Natural killer cell (primary cell): ENCODE measurements at places on chromosomes 2 and 18. TPM values are rescaled to one million over a fixed set of nuclear protein-coding genes. Genes with fewer than 3 reads are reported as not detected.

DNA sequence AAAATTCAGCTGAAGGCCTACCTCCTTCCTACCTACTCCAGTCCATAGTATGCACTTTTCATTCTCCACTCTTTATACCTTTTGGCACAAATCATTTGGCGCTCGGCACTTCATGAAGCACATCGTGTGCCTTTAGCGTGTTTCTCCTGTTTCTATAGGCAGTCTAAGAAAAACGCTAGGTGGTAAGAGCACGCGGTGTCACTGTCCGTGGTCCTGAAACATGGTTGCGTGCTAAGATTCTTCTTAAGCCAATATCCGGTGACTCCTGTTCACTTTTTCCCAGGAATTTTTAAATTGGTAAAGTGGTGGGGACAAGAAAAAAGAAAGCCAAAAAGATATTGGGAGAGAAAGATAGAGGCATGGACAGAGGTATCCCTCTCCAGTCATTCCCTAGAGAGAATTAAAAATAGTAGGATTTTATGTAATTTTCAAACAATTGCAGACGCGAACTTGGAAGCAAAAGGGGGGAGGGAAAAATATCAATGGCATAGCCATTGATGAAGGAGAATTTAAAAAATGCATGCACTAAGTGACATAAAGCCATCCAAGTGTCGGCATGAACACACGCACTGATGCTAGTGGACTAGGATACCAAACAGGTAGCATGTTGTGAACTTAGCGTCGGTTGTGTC is 1.4 kb upstream of the CTNNA2 start:
- H3K4me1 ChIP-seq: no peaks in the 10 kb centered on the region
- H3K4me3 ChIP-seq: no peak overlapping the region
- H3K27me3 ChIP-seq: peaks cover 6% of the 10 kb centered on the region
- no peak for DNase-seq

The SLC23A3 gene
- 0.89 TPM for total RNA-seq

- H3K36me3 ChIP-seq: no peaks in the 10 kb centered on the region
- no peaks in the 10 kb centered on the region for H3K4me1 ChIP-seq
- no peak overlapping the region for H3K4me3 ChIP-seq
- H3K27ac ChIP-seq: no peak overlapping the region
Observed at GRCh38 chr2:71060871-71061270, 7.6 kb upstream of the NAGK start.

The PSMA8 gene
- not detected for total RNA-seq

- DNase-seq: no peak
- no peak overlapping the region for H3K4me3 ChIP-seq
- no peaks in the 10 kb centered on the region for H3K36me3 ChIP-seq
- H3K27ac ChIP-seq: no peak overlapping the region
- H3K4me1 ChIP-seq: no peaks in the 10 kb centered on the region
Observed at GRCh38 chr2:132383956-132384355, 32.6 kb upstream of the GPR39 start.

GRCh38 chr2:49298230-49298629 is 143.9 kb upstream of the FSHR start:
- no peak for DNase-seq
- no peaks in the 10 kb centered on the region for H3K27me3 ChIP-seq
- no peaks in the 10 kb centered on the region for H3K4me1 ChIP-seq
- no peak overlapping the region for H3K4me3 ChIP-seq

DNA sequence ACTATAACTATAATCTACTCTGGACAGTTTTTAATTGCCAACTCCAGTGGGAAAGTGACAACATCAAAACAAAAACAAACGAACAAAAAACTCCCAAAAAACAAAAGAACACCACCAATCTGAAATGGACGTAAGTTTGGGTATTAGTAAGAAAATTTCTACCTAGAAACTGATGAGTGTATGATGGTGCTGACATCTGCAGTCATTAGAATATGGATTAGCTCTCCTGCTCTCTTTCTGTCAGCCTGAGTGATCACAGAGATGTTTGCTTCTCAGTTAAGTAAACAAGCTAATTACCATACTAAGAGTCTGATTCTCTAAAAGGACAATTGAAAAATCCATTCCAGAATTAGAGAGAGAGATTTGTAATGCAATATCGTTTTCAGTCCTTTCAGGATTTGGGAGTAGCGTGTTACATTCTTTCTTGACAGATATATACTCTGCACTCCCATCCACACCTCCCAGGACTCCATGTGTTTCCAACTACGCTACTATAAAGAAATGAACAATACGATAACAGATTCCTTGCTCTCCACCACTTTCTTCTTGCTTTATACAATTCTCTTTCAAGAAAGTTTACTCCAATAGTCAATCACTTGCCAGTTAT is 1347.4 kb upstream of the PIK3C3 start:
- H3K4me3 ChIP-seq: no peak overlapping the region
- H3K4me1 ChIP-seq: no peaks in the 10 kb centered on the region
- DNase-seq: no peak
- H3K27me3 ChIP-seq: no peaks in the 10 kb centered on the region

DNA sequence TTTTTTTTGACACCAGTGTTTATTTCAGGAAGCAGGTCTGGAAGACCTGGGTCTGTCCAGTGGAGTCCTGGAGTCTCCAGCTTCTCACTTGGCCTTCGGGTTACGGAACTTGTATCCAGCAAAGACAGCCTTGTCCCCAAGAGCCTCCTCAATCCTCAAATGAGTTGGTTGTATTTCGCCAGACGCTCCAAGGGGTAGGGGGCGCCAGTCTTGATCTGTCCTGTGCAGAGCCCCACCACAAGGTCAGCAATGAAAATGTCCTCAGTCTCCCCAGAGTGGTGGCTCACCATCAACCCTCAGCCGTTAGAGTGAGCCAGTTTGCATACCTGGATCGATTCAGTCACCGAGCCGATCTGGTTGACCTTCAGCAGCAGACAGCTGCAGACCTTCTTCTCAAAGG is 21.9 kb downstream of the ASXL2 start:
- no peak overlapping the region for H3K27ac ChIP-seq
- DNase-seq: no peak
- H3K4me1 ChIP-seq: peaks cover 4% of the 10 kb centered on the region
- H3K4me3 ChIP-seq: no peak overlapping the region
- H3K36me3 ChIP-seq: no peaks in the 10 kb centered on the region

The ANKRD30B gene
- total RNA-seq: not detected
